Activated naive CD4-positive, alpha-beta T cell treated with Interleukin-2 at 50 U/mL for 16 hours (primary cell): ENCODE measurements at places on chromosomes 5 and 9.
A peak's percentile ranks its signal among the peaks of the same experiment; 100 is the strongest.

DNA sequence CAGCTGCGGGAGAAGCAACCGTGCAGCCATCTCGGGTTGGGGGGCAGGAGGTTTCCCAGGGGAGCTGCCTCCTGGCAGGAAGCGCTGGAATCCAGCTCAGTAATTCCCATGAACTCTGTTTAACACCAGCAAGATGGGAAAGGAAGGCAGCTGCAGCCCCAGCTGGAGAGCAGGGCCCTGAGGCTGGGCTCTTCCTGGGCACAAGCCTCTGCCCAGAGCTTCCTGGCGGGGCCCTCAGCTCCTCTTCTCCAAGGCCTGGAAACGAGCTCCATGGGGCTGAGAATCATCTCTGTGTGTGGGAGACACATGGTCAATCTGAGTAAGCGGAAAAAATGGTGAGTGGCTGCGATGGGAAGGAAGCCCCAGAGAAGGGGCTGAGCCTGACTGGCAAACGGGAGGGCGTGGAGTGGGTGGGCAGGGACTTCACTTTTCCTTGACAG, 6.3 kb downstream of the MRPL36 start:
- peak; percentile 63 for DNase-seq

DNA sequence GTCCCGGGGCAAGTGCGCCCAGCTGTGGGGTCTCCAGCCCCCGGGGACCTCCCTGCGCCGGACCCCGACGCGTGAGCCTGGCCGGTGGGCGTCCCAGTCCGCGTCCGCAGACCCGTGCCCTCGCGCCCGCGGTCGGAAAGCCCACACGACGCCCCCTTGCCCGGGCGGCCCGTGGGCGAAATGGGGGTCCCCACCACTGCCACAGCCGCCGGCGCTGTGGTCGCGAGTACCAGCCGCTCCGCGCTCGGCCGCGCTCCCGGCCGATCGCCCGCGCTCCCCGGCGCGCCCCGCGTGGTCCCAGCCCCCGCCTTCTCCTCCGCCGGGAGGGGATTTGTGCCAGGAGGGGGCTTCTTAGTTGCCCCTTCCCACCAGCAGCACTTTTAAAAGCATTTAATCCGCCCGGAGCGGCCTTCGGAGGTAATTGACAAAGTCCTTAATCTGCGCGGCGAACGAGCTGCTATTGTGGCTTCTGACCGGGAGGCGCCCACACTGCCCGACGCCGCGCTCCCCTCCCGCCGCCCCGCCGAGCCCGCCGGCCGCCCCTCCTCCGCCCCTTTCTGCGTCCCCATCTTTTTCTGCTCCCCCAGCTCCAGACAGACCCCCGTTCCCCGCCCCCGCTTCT, 469 bp upstream of the FIBCD1 start:
- DNase-seq: no peak

- DNase-seq: no peak
Measured at GRCh38 chr5:139038613-139039305, 159.4 kb downstream of the SIL1 start.

GRCh38 chr9:133932181-133932580, 59.9 kb downstream of the VAV2 start:
- DNase-seq: no peak

- no peak for DNase-seq
Measured at GRCh38 chr5:178121391-178122276, 8.3 kb downstream of the N4BP3 start.

- DNase-seq: no peak
Measured at GRCh38 chr9:107881626-107882300, 392.2 kb upstream of the KLF4 start.

- no peak for DNase-seq
Measured at GRCh38 chr5:57002959-57003485, 51.1 kb upstream of the MIER3 start.

DNA sequence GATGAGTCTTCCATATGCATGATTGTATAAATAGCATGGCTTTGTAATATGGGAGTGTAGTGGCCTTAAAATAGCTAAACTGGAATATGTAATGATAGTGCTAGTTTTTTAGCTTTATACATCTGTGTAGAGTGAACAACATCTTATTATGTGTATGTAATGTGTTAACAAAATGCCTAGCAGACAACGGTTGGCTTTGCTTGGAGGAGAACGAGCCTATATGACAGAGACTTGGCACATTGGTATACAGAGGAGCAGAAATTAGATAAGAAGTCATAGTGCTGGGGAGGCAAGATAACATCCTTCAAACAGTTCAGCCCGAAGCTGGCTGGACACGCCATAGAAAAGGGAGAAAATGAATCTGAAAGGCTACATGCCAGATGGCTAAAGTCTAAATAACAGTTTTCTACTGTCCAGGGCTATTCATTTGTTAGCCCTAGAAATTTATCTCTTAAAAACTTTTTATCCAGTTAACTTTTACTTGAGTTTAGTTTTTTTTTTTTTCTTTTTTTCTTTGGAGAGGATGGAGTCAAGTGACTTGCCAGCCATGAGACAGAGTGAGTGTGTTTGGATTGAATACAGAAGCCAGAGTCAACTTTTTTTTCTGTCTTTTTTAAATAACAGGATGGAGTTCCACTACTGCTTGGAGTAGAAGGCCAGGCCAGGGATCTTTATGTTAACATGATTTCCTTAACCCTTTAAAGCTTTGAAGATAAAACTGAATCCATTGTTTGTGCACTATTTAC, 214.4 kb upstream of the ACTBL2 start:
- DNase-seq: no peak

- DNase-seq: no peak
Measured at GRCh38 chr5:149654231-149654630, 72.9 kb downstream of the ARHGEF37 start.

DNA sequence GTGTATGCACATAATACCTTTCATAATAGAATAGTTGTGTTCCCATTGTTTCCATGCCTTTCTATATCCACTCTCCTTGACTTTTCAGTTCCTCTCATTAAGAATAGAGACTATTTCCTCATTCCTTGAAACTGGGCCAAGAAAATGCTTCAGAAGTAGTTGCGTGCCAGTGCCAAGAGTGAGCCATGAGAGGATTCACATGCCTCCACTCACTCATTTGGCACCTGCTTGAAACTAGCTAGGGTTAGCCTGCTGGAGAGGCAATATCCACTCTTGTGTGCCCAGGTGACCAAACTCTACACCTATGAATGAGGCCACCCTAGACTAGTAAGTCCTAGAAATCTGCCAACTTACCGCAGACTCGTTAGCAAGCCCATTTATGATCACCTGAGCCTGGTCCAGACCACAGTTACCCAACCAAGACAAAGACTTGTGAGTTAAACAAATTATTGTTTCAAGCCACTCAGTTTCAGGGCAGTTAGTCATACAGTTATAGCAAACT, 276.3 kb downstream of the EPB41L4A start:
- DNase-seq: no peak

DNA sequence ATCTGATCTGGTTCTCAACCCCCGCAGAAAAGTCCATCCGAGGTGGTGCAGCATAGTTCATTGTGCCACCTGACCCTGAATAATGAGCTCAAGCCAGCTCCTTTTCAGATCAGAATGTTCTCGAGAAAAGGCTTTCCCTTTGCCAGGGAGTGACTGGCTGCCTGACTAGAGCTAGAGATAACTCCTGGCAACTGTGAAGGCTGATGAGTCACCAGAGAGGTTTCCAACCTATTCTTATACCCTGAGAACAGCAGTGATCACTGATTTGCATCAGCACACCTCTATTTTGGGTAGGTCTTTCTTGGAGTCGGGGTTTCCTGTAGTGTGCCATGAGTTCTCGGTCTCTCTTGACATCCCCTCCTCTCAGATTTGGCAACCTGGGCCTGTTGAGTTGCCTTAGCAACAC, 127.9 kb downstream of the PIK3R1 start:
- peak; percentile 23 for DNase-seq

GRCh38 chr9:37955781-37956422, 52.0 kb upstream of the SLC25A51 start:
- DNase-seq: no peak

- no peak for DNase-seq
Measured at GRCh38 chr5:54904425-54904824, 81.0 kb downstream of the ESM1 start.

DNA sequence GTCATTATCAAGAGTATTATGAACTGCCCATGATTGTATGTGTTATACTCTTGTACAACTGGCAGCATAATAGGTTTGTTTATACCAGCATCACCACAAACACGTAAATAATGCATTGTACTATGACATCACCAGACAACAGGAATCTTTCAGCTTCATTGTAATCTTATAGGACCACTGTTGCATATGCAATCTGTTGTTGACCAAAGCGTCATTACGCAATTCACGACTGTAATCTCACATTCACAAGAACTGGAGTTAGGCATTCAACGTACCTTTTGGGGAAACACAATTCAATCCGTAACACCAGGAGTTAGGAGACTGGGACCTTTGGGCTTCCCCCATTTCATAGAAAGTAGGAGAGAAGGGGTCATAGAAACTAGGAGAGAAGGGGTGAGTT, 20.4 kb upstream of the ARSI start:
- no peak for DNase-seq

DNA sequence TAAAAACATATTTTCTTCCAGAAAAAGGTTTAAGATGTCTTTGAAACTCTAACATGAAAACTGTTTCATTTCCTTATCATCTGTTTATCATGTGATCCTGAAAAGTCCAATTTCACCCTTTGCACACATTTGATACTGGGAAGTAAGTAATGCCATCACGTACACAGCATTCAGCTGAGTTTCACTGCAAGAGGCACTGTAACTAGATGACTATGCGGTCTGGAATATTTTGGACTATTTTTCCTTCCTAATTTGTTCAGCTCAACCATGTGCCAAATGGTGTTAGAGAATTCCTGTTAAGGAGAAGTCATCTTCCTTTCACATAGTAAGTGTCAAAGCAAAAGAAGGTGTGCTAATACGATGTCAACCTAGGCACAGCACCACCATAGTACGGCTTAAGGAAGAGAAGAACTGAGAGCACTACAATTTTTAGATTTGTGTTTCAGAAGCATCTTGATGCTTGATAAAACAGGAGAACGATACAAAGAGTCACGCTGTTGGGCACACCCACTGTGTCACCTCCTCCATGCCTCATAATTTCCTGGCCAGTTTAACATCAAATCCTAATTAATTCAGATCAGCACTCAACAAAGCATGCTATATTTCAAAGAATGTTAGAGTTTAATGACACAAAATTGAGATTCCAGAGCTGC, 77.5 kb downstream of the GNAQ start:
- no peak for DNase-seq

- DNase-seq: no peak
Measured at GRCh38 chr9:101072259-101072658, 43.7 kb downstream of the PLPPR1 start.

DNA sequence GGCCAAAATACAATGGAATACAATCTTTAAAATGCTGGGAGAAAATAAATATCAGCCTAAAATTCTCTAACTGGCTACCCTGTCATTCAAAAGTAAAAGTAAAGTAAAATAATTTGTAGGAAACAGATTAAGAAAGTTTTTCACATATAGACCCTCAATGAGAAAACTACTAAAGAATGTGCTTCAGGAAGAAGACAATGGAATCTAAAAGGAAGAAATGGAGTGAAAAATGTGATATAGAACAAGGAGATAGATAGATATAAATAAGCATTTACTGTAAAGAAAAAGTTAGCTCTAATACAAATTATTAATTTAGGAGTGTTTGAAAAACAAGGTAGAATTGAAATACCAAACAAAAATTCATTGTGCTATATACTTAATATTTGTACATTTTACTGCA, 368.6 kb upstream of the MPDZ start:
- no peak for DNase-seq

- no peak for DNase-seq
Measured at GRCh38 chr9:36128349-36128748, 8.2 kb upstream of the GLIPR2 start.

- DNase-seq: no peak
Measured at GRCh38 chr5:72537166-72537565, 30.0 kb upstream of the ZNF366 start.

- DNase-seq: no peak
Measured at GRCh38 chr5:93887678-93888077, 146.3 kb upstream of the POU5F2 start.

DNA sequence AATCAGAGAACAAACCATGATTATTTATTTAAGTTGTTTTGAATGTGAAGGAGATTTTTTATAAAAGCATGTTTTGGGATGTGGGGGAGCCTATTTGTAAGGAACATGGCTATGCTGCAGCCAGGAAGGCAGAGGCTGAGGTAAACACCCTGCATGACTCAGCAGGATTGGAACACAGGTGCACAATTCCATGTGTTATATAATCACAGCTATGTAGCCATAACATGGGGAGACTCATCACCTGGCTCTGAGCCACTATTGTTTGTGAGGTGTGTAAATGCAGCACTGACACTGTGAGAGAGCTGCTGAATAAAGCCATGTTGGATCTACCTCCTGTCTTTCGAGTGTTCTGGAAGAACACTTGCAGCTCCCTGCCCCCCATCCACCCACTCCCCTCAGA, 1009.8 kb downstream of the DNAH5 start:
- DNase-seq: no peak

DNA sequence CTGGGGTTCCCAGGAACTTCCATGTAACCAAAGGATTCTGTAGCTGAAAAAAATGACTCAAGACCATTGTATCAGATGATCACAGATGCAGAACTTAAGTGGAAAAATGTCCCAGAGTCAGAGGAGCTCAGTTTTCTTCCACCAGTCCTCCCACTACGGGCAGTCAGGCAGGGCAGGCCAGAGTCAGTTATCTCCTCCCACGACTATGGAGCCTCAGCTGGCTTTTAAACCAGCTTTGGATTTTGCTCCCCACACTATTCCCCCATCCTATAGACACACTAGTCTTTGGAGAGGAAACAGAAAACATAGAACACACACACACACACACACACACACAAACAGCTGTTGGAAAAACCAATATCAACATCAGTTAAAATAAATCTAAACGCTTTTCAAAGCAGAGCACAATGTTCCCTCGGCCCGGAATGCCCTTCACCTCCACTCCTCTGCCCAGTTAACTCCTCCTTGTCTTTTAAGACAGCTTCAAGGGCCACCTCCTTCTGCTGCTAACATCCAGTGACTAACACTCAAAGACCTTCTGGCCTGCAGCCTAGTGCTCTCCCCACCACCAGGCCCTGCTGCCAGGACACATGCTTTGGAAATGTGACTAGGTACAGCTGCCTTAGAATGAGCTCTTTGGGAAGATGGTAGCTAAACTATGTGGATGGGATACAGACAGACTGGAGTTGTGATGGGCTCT, 56.8 kb downstream of the NIPAL4 start:
- DNase-seq: no peak

GRCh38 chr9:81822301-81822865, 105.8 kb upstream of the SPATA31D4 start:
- no peak for DNase-seq

- DNase-seq: no peak
Measured at GRCh38 chr5:111495159-111495558, 17.2 kb downstream of the STARD4 start.

- DNase-seq: no peak
Measured at GRCh38 chr5:126062398-126063221, 360.6 kb upstream of the GRAMD2B start.
